ENCODE measurements at places on chromosomes 7 and 10. TPM values are rescaled to one million over a fixed set of nuclear protein-coding genes. Genes with fewer than 3 reads are reported as not detected.

The ELFN1 gene
- 0.07 TPM for total RNA-seq

The MYO3A gene
- not detected for total RNA-seq

The AHCYL2 gene
- 14.3 TPM for total RNA-seq

The EN2 gene
- total RNA-seq = not detected

The APBB1IP gene
- 31.1 TPM for total RNA-seq

The CALY gene
- total RNA-seq = not detected

The PNLIPRP3 gene
- total RNA-seq = not detected

The TMEM225B gene
- total RNA-seq = 0.76 TPM

The KCNH2 gene
- total RNA-seq = 0.41 TPM

The PIK3CG gene
- total RNA-seq = 7.2 TPM

The ABCB4 gene
- not detected for total RNA-seq

The MMD2 gene
- not detected for total RNA-seq

The GIMAP2 gene
- 56.5 TPM for total RNA-seq

The ZNF239 gene
- 1.8 TPM for total RNA-seq

The FFAR4 gene
- total RNA-seq = not detected

The GPR15LG gene
- not detected for total RNA-seq

The MKLN1 gene
- total RNA-seq = 54.2 TPM

The HOGA1 gene
- not detected for total RNA-seq

The FGFBP3 gene
- total RNA-seq = 1.5 TPM

The TMEM196 gene
- not detected for total RNA-seq

The CNNM1 gene
- 2.2 TPM for total RNA-seq

The PDE6C gene
- not detected for total RNA-seq

The SEMA3D gene
- total RNA-seq = not detected

The PDCD4 gene
- 159 TPM for total RNA-seq

The SSC4D gene
- total RNA-seq = 0.61 TPM

The MMP21 gene
- not detected for total RNA-seq

The AKR1C4 gene
- not detected for total RNA-seq

The CYTH3 gene
- 1.2 TPM for total RNA-seq

The MPP7 gene
- total RNA-seq = 13.2 TPM

The LIPA gene
- total RNA-seq = 24.1 TPM

The NEUROG3 gene
- 0.18 TPM for total RNA-seq

The SEMA3E gene
- not detected for total RNA-seq

The CYP26C1 gene
- not detected for total RNA-seq

The RPEL1 gene
- not detected for total RNA-seq

The PSD gene
- total RNA-seq = 8.7 TPM

The H2BK1 gene
- total RNA-seq = not detected

The PNLIPRP2 gene
- not detected for total RNA-seq

The GALNT17 gene
- not detected for total RNA-seq

The HABP2 gene
- not detected for total RNA-seq

The ASZ1 gene
- total RNA-seq = not detected

The HOXA6 gene
- total RNA-seq = 0.31 TPM

The ZNF804B gene
- not detected for total RNA-seq
